ENCODE measurements at places on chromosomes 13 and 19. TPM values are rescaled to one million over a fixed set of nuclear protein-coding genes. Genes with fewer than 3 reads are reported as not detected.

Gene MAMSTR
- 3.9 TPM for total RNA-seq

GRCh38 chr19:29793116-29793727, 18.6 kb upstream of the CCNE1 start:
- DNase-seq = no peak

- no peak for DNase-seq
Observed at GRCh38 chr19:8489561-8490394, 12.7 kb downstream of the PRAM1 start.

Gene MCEMP1
- not detected for total RNA-seq

- no peak for DNase-seq
Observed at GRCh38 chr19:14837391-14837790, 2.4 kb upstream of the OR7A5 start.

Gene ZNF730
- total RNA-seq = 2.7 TPM

DNA sequence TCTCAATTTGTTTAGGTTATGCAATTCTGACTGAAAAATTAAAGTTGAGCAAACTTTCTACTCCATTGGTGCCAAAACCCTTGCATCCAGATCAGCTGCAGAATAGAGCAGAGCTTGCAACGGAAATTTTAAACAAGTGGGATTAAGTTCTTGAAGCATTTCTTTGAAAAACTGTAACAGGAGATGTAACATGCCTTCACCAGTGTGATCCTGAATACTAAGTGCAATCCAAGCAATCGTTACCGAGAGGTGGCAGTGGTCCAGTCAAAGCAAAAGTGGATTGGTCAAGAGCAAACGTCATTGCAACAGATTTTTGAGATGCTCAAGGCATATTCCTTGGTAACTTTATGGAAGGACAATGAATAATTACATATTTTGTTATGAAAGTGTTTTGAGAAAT, 841.1 kb upstream of the SLITRK5 start:
- DNase-seq = no peak

Data from PC-9 (cell line).